ENCODE measurements at places on chromosomes 7 and 10. TPM values are rescaled to one million over a fixed set of nuclear protein-coding genes. Genes with fewer than 3 reads are reported as not detected.
A peak's percentile ranks its signal among the peaks of the same experiment; 100 is the strongest.

Gene WDFY4
- not detected for total RNA-seq

Gene LYZL1
- total RNA-seq = not detected

Gene CAMK2B
- 0.15 TPM for total RNA-seq

Gene OR6B1
- total RNA-seq = not detected

Gene SDK1
- not detected for total RNA-seq

Gene SEMA3A
- 6.3 TPM for total RNA-seq

Gene RASSF4
- total RNA-seq = 7.6 TPM

Gene OPALIN
- total RNA-seq = not detected

DNA sequence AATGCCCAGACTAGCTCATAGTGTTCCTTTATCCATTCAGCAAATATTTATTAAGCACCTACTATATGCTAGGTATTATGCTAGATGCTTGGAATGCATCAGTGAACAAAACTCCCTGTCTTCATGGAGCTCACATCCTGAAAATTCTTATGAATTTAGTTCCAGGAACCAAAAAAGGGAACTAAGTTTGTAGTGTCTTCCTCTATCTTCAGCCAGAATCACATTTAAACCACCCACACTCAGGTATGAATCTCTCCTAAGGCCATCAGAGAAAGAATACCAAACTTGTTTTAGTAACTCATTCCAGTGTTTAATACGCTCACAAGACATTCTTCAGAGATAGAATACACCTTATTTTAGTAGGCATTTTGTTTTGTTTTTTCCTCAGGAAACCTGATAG, 10.1 kb upstream of the EGR2 start:
- H3K4me3 ChIP-seq = no peak overlapping the region
- DNase-seq = no peak
- no peaks in the 10 kb centered on the region for H3K4me1 ChIP-seq
- H3K36me3 ChIP-seq = no peaks in the 10 kb centered on the region
- H3K27ac ChIP-seq = no peak overlapping the region

DNA sequence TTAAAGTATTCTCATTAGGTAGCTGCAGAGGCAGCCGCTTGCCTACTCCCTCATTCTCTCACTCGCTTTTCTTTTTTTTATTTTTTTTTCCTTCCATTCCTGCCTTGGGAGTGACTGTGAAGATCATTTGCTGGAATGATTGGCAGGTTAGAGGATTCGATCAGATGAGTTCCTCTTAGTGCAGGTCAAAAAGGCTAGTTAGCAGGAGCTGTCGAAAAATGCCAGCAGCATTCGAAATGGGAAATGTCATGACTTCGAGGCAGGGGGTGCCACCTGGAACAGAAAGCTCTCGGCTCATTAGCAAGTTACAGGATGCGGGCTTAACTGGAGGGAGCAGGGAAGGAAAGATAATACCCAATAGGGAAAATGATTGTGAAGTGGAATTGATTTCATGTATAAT, 137.5 kb upstream of the FZD1 start:
- H3K27me3 ChIP-seq = no peaks in the 10 kb centered on the region
- DNase-seq = no peak
- H3K4me1 ChIP-seq = no peaks in the 10 kb centered on the region
- no peaks in the 10 kb centered on the region for H3K36me3 ChIP-seq

DNA sequence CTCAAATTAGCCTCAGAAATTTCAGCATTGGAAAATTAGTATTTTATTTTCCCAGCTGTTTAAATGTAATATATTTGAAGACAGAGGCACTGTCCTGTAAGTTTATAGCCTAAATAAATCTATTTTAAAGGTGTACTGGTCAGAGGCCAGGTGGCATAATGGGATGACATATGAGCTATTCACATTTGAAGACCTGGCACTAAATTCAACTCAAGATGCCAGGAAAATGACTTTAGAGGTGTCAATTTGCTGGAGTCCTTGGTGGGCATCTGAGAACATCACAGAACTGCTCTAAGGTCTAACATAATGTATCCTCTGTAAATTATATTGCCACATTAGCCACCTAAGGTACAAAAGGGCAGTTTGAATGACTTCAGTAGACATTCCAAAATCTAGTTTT, 348.9 kb upstream of the BMPER start:
- H3K27me3 ChIP-seq = no peaks in the 10 kb centered on the region
- H3K4me3 ChIP-seq = no peak overlapping the region
- DNase-seq = no peak

GRCh38 chr7:142331941-142332340, 74.1 kb upstream of the PRSS58 start:
- H3K4me1 ChIP-seq = peaks cover 1% of the 10 kb centered on the region
- H3K27me3 ChIP-seq = no peaks in the 10 kb centered on the region
- no peaks in the 10 kb centered on the region for H3K36me3 ChIP-seq
- DNase-seq = no peak

GRCh38 chr10:119416855-119417254, 125.7 kb downstream of the RGS10 start:
- no peak overlapping the region for H3K27ac ChIP-seq
- peak; percentile 55 for DNase-seq
- H3K36me3 ChIP-seq = no peaks in the 10 kb centered on the region
- no peak overlapping the region for H3K4me3 ChIP-seq
- H3K4me1 ChIP-seq = no peaks in the 10 kb centered on the region
- H3K27me3 ChIP-seq = no peaks in the 10 kb centered on the region

DNA sequence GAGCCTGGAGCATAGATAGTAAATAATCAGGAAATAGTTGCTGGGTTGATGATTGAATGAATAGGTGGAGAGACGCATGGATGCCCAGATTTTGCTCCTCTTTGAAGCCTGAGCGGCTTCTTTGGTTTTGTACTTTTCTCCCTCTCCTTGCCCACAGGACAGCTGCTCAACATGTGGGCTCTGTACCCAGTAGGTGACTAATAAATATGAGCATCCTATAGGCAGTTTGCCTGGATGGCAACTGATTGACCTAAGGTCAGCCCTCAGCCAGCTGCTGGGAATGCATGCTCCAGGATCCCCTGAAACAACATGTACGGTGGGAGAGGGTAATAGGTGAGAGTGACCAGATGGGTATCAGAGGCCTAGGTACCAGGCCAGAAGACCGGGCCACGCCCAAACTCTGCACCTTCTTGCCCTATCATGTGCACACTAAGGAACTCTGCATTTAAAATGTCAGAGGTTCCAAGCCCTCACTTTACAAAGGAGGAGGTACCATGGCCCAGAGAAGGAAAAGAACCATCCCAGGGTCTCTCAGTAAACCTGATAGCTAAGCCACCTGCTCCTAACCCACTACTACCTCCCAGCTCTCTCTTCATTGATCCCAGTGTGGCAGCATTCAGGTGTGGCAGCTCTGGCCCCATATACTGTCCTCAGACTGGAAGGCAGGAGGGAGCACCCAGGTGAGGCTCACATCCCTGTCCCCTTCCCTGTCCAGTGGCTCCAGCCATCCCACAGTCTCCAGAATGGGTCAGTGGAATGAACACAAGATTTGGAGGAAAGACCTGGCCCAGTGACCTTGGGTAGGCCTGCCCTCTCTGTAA, 2.7 kb upstream of the ZCCHC24 start:
- no peak overlapping the region for H3K4me3 ChIP-seq
- H3K27me3 ChIP-seq = no peaks in the 10 kb centered on the region
- no peaks in the 10 kb centered on the region for H3K36me3 ChIP-seq
- no peak for DNase-seq

DNA sequence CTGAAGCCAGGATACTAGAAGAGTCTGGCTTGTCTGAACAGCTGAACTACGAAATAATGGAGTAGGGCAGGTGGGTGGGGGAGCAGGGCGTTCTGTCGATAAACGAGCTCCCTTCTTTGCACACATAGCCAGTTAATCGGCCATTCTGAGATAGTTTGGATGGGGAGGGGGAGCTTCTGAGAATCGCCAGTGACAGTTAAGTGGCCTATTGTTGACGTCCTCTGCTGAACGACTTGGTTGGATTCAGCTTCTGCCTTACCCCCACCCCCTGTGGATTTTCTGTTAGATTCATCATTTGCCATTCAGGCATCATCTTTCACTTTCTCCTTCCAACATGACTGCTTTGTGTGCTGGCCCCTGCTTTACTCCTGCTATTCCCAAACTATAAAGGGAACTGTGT, 520 bp downstream of the CPA5 start:
- H3K27ac ChIP-seq = no peak overlapping the region
- no peaks in the 10 kb centered on the region for H3K27me3 ChIP-seq
- DNase-seq = no peak
- no peaks in the 10 kb centered on the region for H3K36me3 ChIP-seq
- H3K4me1 ChIP-seq = peaks cover 5% of the 10 kb centered on the region

DNA sequence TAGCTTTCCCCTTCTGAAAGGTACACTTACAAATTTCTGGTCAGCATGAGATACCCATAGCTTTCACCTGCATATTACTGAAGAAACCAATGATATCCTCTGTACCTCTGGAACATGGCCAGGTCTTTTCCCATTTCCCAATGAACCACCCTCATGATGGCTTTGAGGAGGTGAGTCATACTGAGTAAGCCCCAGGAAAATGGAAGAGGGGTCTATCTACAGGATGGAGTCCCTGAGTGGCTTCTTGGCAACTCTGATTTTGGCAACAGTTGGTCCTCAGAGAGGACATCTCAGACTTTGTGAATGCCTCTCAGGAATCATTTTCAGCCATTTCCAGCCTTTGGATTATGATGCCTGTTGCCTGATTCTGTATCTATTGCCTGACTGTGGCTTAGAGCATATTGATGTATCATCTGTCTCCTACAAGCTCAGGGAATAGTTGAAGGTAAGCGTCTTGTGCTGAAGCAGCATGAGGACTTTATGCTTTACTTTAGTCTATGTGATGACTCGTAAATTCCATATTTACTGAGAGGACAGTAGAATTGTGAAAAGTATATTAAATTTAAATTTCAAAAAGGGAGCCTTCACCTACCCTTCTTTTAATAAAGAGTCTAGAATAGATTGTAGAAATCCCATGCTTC, 84.7 kb upstream of the DKK1 start:
- no peak for DNase-seq
- H3K27me3 ChIP-seq = no peaks in the 10 kb centered on the region
- H3K4me1 ChIP-seq = peaks cover 14% of the 10 kb centered on the region
- H3K4me3 ChIP-seq = no peak overlapping the region
- H3K27ac ChIP-seq = no peak overlapping the region
- no peaks in the 10 kb centered on the region for H3K36me3 ChIP-seq

DNA sequence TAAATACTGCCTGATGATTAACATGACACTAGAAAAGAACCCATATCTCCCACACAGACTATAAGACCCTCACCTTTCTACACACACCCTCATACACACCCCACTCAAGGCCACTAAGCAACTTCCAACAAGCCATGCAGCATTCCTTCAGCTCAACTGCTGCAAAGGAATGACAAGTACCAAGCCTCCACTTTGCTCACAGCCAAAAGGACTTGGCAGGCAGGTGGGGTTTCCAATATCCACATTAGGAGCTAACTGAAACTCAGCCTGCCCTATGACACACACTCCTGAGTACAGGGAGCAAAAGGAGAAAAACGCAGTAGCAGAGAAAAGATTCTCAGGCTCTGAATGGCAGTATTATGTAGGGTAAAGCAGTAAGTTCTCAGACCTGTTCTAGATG, 13.4 kb downstream of the USP54 start:
- H3K36me3 ChIP-seq = peaks cover 7% of the 10 kb centered on the region
- H3K27ac ChIP-seq = peak overlapping the region; percentile 80
- peaks cover 35% of the 10 kb centered on the region for H3K4me1 ChIP-seq
- H3K27me3 ChIP-seq = no peaks in the 10 kb centered on the region
- DNase-seq = peak; percentile 73
- H3K4me3 ChIP-seq = no peak overlapping the region

GRCh38 chr7:111026806-111027205, 64.1 kb upstream of the LRRN3 start:
- H3K4me1 ChIP-seq = no peaks in the 10 kb centered on the region
- no peak overlapping the region for H3K4me3 ChIP-seq
- DNase-seq = no peak

- H3K27ac ChIP-seq = no peak overlapping the region
- H3K4me3 ChIP-seq = no peak overlapping the region
- H3K27me3 ChIP-seq = no peaks in the 10 kb centered on the region
- DNase-seq = no peak
- H3K36me3 ChIP-seq = no peaks in the 10 kb centered on the region
Observed at GRCh38 chr7:26060733-26061677, 91.0 kb upstream of the NFE2L3 start.

DNA sequence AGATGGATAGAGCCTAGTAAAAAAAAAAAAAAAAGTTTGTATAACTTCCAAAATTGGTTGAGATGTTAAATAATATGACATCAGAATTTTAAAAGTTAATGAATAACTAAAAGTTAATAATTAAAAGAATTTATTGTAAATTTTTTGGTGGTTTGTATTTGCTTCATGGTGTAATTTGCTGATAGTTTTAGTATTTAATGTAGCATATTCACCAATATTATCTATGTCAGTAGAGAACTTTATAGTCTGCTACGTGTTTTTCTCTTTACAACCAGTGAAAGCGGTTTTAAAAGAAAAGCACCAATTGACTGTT, 51.8 kb upstream of the STEAP4 start:
- peaks cover 15% of the 10 kb centered on the region for H3K4me1 ChIP-seq
- no peak overlapping the region for H3K4me3 ChIP-seq
- no peak overlapping the region for H3K27ac ChIP-seq
- no peaks in the 10 kb centered on the region for H3K27me3 ChIP-seq
- H3K36me3 ChIP-seq = no peaks in the 10 kb centered on the region

DNA sequence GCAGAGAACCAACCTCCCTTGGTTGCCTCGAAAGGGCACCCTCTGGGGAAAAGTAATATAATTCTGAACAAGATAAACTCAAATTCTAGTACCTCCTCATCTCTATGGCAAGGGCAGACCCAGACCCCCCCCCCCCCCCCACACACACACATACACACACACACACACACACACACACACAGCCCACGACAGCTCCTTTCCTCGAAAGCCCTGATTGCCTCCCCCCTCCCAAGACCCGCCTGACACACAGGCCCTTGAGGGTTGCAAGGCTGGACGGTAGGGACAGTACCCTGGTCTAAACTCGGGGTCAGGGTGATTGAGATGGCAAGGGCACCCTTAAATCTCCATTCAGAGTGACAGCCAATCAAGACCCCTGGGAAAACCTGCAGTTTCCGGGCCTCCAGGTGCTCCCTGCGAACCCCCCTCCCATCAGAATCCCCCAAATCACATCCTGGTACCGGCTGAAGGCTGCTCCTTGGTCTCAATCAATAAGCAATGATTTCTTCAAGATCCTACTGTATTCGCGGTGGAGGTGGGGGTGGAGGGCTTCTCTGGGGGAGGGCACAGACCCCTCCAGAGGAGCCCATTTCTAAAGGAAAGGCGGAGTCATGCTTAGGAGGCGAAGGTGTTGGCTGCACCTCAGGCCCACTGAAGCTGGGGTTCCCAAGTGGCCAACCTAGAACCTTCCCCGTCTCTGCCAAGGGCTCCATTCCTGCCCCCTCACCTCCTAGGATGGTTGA, 100.7 kb downstream of the HIP1 start:
- H3K36me3 ChIP-seq = no peaks in the 10 kb centered on the region
- no peak for DNase-seq
- H3K27ac ChIP-seq = no peak overlapping the region
- H3K4me1 ChIP-seq = 0 out of 2 replicates have a peak, but pooled peaks cover 8% of the 10 kb centered on the region
